ENCODE measurements at places on chromosomes 7 and 10.

DNA sequence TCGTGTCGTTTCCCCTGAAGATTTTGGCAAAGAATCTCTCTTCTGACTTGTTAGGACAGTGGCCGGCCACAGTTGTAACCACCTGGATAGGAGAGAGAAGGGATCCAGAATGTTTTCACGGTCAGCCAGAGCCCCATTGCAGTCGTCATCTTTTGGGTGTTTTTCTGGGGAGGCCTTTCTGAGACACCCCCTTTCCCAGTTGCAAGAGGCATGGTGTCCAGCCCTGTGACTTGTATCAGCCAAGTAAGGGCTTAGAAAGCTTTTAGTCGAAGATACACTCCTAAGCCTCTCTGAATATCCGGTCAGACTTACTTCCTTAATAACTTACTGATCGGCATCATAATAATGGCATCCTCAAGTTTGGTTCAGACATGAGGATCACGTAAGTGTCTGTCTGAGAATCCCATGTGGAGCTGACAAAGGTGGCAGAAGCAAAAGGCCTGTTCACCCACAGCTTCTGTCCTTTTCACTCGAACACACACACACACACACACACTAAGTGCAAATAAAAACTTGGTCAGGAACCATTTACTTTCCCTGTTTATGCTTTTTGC, 435.7 kb upstream of the GALNT17 start:
- DNase-seq, result no peak

DNA sequence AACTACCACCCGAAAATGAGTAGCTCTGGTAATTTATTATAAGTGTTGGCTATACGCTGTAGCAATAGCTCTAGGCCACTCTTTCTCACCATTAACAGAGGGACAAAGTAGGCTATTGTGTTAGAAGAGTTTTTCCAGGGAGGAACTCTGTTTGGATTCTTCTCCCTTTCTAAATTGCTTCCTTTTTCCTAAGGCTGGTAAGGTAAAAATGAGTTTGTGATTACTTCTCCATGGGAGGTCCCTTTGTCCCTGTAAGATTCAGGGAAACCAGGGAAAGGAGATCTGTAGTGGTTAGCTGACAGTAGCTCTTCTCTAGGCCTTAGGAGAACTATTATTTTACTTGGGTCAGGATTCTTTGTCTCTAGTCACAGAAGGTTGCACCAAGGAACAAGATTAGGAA, 23.2 kb upstream of the SEMA3E start:
- DNase-seq, result no peak

- DNase-seq, result peak; percentile 45
These were observed 22.3 kb downstream of the ZNF775 start for GRCh38 chr7:150401424-150401790.

GRCh38 chr10:68470300-68470699, 1.5 kb downstream of the DNA2 start:
- no peak for DNase-seq

- DNase-seq, result peak; percentile 80
These were observed 26.1 kb upstream of the GRID1 start for GRCh38 chr10:86392723-86393094.

DNA sequence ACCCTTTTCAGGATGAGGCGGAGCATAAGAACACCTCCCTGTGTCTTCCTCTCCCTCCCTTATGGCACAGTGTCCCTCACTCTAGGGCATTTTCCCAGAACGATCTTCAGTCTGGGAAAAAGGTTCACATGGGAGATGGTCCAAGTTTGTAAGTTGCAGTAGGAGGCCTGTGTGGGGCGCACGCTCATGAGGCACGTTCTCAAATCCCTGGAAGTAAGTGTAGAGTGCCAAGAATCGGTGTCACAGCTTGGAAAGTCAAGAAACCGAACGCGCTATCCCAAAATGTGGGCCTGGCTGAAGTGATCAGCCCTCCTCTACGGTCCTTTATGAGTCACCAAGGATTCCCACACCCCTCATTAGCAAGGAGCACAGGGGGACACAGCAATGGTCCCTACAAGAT, 23.9 kb upstream of the SMARCD3 start:
- DNase-seq, result no peak

- peak; percentile 7 for DNase-seq
These were observed 84.8 kb upstream of the PHF14 start for GRCh38 chr7:10888861-10889260.

DNA sequence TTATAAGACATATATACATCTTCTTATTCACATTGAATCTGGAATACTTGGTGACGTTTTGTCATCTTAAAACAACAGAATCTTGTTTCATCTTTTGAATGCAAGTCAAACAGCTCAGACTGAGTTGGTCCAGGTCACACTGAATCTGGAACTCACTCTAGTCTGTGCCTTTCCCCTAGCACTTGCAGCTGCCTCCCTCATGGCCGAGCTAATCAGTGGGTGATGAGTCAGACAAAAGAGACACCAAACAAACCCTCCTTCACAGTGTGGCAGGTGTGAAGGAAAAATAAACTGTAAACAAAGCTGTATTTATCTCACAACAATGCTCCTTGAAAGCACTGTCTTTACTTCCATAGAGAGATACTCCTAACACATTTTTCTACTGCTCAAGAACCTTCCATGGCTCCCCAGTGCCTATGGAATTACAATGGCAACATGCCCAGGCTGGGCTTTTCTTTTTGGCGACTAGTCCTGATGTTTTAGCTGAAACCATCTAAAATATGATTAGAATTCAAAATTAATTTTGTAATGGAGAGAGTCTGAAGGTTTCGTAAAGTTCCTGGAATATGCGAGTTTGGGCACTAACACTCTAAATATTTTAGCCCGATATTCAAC, 140.0 kb downstream of the ZNF365 start:
- DNase-seq, result no peak

GRCh38 chr7:134458341-134458805, 527 bp downstream of the AKR1B1 start:
- DNase-seq, result peak; percentile 73

DNA sequence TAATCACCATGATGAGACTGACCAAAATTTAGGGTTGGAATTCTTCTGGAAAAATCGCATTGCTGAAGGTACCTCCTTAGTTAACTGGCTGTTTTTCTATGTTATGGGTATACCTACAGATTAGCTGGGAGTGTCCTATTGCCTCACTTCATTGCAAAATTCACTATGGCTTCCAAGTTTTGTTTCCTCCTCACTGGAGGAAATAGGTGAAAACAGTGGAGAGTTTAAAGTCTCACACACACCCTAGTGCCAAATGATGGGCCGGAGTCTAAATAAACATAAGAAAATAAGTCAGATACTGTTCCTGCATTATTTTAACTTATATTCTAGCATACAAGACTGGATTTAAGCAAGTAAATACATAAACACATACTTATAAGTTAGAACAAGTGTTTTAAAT, 98.2 kb downstream of the AHR start:
- DNase-seq, result no peak

- DNase-seq, result no peak
These were observed 7.8 kb upstream of the CYP3A4 start for GRCh38 chr7:99791667-99792369.

DNA sequence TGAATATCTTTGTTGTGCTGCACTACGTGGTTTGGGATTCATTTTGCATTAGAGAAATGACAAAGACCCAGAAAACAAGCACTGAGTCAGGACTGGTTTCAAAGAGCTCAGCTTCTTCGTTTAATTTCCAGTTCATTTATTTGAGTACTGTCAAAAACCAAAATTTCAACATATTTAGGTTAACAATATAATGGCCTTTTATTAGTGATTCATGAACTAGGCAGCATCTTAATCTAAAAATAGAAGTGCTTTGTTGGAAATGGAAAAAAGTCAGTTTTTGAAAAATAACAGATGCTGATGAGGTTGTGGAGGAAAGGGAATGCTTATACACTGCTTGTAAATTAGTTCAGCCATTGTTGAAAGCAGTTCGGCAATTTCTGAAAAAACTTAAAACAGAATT, 856.4 kb downstream of the LRMDA start:
- no peak for DNase-seq

GRCh38 chr7:30699706-30700495, 17.6 kb upstream of the CRHR2 start:
- no peak for DNase-seq

GRCh38 chr7:111510062-111510461, 52.2 kb downstream of the IMMP2L start:
- no peak for DNase-seq

DNA sequence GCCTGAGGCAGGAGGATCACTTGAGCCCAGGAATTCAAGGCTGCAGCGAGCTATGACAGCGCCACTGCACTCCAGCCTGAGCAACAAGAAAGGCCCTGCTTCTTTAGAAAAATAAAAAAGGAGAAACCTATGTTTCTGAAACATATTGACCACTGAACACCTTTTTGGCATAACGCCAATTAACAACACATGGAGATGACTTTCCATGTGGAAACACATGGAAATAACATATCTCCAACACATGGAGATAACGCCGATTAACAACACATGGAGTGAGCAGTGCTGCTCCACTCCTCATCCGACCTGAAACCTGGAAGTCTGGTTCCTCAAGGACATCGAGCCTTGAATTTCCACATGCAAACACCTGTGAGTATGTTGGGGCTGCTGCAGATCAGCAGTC, 126.9 kb downstream of the KCNMA1 start:
- no peak for DNase-seq

- no peak for DNase-seq
These were observed 11.5 kb upstream of the PLAU start for GRCh38 chr10:73899423-73899822.

GRCh38 chr7:120402801-120403200, 129.8 kb downstream of the KCND2 start:
- no peak for DNase-seq

- DNase-seq, result no peak
These were observed 327.5 kb upstream of the PLXDC2 start for GRCh38 chr10:19488592-19489280.

DNA sequence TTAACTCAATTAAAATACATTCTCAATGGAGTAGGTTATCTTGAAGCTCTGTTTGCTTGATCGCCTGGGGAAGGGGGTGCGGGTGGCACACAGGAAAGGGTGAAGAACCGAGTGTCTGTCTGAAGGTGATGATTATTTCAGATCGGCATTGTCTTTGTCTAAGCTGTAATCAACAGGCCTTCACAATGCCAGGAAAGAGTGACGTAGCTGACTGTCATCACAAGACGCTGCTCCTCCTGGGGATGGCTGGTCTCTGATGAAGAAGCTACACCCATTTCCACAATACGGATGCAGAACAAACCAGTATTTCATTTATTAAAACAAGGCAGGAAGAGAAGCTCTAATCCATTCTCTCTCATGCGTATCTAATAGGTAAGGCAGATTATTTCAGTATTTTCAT, 19.4 kb downstream of the JCAD start:
- no peak for DNase-seq

GRCh38 chr7:11754123-11754522, 77.9 kb downstream of the THSD7A start:
- no peak for DNase-seq

GRCh38 chr10:70352401-70353097, 29.9 kb downstream of the LRRC20 start:
- no peak for DNase-seq

DNA sequence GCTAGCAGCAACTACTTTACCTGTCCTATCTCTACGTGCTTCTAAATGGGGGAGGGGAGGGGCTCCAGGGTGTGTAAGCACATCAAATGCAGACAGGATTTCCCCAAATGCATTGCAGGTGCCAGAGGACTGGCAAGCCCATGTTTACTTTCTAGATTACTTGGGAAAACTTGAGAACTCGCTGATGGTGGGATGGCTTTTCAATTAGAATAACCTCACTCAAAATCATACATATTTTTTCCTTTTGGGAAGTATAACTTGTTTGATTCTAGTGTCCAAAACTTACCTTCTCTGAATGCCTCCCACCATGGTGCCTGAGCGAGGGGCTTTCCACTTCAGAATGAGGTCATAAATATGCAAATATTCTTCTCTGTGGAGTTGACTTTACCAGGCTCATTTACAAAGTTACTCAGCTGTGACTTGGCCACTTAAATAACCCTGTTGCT, 191.3 kb upstream of the RHOBTB1 start:
- peak; percentile 14 for DNase-seq

DNA sequence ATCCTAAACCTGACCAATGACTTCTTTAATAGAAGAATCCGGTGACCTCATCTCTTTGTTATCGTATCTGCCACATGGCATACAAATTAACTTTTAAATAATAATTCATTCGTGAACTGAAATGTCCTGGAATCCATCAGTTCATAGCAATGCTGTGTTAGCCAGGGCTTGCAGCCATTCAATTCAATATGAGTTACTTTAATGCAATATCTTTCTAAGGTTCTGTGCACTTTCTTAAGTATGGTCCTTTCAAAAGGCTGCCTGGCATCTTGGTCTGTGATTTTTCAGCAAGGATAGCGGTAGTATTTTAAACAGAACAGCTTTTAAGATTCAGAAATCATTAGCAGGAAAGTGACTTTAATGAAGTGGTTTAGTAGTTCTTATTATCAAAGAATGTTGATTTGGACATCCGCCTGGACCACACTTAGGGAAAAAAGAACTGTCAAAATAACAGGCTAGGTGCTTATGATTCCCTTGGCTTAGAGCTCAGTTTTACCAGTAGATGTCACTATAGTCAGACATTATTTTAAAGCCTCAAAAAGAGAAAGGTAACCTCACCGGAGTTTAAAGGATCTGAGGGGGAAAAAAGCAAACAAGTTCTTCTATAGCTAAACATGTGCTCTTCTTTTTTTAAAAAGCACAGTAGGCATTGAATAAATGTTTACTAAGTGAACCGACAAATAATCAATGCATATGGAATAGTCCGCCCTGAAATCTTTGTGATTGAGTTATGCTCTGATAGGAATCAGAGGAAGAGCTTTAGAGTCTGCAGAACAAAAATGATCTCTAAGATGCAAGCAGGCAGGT, 22.7 kb downstream of the SLC35G1 start:
- DNase-seq, result no peak

GRCh38 chr7:52071744-52072143, 755.1 kb upstream of the COBL start:
- no peak for DNase-seq
